Effector memory CD4-positive, alpha-beta T cell (primary cell): ENCODE measurements at places on chromosomes 4 and X.

DNA sequence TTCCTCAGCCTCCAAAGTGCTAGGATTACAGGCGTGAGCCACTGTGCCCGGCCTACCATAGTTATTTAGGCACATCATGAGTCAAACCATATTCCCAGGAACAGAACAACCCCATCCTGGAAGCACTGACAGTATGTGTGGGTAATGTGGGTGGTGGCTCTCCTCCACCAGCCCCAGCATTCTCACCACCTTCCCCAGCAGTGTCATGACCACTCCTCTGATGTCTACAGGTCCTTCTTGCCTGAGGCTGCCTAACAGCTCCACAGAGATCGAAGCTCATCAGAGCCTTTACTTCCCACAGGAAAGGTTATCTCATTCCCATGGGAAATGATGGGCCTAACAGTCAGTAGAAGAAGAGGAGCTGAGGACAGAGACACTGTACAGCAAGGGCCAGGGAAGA is 129.5 kb upstream of the GPC4 start:
- DNase-seq = no peak

DNA sequence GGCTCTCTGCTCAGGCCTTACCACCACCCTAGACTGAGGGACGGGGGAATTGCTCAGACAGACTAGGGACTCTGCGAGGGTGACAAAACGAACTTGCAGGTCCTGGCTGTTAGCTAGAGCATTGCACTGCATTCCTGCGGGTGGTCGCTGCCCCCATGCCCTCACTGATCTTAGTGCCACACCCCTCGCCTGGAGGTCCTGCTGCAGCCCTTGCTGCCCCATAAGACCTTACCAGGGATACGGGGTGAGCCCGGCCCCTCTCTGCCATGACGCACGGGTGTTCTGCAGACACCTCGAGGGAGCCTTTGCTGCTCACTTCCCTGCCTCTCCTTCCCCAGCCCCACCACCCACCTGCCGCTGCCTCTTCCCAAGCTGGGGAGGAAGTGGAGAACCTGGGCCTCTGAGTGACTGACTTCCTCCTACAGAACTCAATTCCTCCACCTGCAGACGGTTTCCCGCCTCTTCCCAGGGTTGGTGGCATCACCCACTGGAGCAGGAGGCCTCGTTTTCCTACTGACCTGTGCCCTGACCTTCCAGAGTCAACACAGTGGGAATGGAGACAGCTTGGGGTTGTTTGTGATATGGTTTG is 19.8 kb upstream of the TBC1D14 start:
- no peak for DNase-seq

GRCh38 chr4:169604131-169604900 is 8.1 kb downstream of the NEK1 start:
- no peak for DNase-seq

DNA sequence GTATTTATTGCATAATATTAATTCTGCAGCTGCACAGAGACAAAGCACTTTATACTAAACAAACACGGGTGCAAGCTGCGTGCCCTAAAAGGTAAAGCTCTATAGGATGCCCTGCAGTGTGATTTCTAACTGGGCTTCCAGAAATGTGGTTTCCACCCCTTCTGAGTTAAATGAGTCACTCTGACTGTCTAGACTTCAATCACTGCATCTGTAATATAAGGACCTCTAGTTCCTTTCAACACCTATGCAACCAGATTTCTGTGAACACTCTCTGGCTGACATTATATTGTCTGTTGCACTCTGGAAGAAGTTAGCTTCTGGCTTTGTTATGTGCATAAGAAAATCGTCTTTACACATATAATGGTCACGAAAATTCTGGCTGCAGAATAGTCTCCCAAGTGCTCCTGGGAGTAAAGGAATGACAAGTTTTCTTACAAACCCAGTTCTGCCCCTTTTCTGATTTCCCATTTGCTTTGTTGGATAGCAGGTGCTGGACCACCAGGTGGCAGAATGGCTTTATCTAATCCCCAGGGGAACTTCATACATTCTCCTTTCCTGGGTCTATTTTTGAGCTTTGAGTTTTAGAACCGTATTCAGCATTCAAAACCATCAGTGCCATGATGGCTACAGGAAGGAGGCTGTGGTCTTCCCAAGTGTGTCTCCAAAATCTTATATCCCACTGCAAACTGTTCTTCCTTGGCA is 842.2 kb downstream of the STIM2 start:
- DNase-seq = no peak

GRCh38 chrX:130726661-130727060 is 176.3 kb downstream of the ENOX2 start:
- DNase-seq = no peak

DNA sequence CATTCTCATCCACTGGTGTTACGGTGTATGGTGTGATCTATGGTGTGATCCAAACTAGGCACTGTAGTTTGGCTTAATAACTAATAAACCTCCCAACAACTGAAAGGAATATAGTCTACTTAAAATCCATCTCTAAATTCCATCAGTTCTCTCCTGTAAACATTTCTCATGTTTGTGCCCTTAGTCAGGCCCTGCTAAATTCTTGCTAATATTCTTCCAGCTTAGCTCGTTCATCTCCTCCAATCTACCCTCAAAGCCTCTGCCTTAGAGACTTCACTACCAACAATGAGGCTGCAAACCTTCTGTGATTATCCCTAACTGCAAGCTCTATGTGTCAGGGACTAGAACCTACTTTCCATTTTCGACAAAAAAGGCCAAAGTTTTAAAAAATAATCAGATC is 28.1 kb downstream of the ZAR1 start:
- no peak for DNase-seq

DNA sequence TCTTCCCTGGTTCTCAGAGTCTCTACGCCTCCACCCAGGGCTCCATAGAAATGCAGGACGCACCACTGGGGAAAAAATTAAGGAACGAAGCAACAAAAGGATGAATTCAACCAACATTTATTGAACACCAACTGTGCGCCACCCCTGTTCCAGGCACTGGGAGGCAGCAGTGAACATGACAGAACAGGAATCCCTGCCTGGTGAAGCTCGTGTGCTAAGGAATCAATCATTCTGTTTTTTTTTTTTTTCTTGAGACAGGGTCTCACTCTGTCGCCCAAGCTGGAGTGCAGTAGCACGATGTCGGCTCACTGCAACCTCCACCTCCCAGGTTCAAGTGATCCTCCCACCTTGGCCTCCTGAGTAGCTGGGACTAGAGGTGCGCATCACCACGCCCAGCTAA is 1.9 kb upstream of the FTSJ1 start:
- DNase-seq = no peak

- no peak for DNase-seq
These were observed 956.5 kb downstream of the FAT4 start for GRCh38 chr4:126271292-126271691.
